ENCODE measurements at places on chromosomes 7 and 10.

GRCh38 chr10:114711176-114711868 lies 53.2 kb upstream of the ABLIM1 start:
- DNase-seq = no peak

DNA sequence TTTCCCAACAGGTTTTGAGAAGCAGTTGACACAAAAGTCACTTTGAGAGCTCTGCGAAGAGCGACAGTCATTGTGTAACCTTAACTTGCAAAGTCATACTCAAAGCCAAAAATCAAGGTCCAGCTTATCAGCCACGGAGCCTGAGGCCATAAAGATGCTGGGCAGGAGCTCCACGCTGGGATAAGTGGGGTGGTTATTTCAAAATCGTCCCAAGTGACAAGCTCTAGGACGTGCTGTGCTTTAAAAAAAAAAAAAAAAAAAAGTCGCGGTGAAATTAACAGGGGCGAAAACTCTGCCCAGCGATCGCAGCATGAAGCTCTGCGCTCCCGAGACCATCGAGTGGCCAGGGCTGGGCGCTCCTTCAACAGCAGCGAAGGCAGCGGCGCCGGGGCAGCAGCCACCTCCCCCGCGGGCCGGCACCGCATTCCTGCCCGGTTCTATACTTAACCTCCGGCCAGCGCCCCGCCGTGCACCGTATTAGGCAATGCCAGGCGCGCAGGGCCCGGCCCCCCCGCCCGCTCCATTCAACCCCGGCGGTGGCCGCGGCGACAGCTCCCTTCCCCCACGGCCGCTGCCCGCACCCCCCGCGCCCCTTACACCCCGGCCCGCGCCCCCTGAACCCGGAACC lies 657 bp downstream of the HACD1 start:
- DNase-seq = peak; percentile 85

GRCh38 chr10:124509880-124510632 lies 48.4 kb downstream of the LHPP start:
- DNase-seq = no peak

GRCh38 chr7:121544726-121545125 lies 148.6 kb upstream of the FAM3C start:
- peak; percentile 86 for DNase-seq

GRCh38 chr10:6386346-6386745 lies 183.6 kb downstream of the PFKFB3 start:
- DNase-seq = no peak

Data from kidney (tissue), 22 donors.